ENCODE measurements at places on chromosomes 6 and 20.

GRCh38 chr6:141492521-141493284, 640.0 kb upstream of the GJE1 start:
- DNase-seq = no peak

DNA sequence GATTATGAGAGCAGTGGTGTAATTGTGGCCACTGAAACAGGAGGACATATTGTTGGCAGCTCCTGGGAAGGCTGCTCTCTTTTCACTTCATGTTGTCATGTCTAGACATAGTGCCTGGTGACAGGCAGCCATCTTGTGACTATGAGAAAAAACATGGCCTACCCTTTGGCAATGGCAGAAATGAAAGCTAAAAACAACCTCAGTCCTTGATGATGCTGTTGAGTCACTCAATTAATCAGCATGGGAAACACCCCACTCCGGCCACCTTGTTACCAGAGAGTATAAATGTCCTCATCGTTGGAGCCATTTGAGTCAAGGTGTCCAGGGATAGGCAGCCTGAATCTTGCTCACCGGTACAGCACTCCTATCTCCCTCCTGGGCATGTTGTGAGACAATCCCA, 31.2 kb upstream of the HMGA1 start:
- DNase-seq = no peak

DNA sequence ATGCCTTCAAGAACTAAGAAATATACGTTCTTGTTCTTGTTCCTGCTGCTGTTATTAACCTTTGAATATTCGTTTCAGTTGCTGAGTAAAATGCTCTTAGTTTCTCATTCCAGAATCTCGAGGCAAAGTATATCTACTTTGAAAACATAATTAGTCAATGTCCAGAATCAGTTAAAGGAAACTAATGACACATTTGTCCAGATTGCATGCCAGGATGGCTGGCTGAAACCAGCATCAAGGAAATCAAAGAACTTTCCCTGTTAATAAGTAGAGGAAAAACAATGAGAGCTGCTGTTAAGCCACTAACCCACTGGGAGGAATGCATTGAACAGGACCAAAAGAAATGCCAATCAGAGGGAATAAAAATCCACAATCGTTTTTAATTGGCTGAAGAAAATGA, 196.9 kb downstream of the ALDH8A1 start:
- DNase-seq = no peak

- peak; percentile 95 for DNase-seq
Measured at GRCh38 chr6:32970413-32971241, 2.2 kb downstream of the BRD2 start.

- DNase-seq = no peak
Measured at GRCh38 chr6:132132422-132132821, 181.2 kb upstream of the CCN2 start.

GRCh38 chr20:43477193-43477592, 19.5 kb downstream of the SRSF6 start:
- no peak for DNase-seq

GRCh38 chr6:44202972-44203750, 13.6 kb upstream of the MYMX start:
- DNase-seq = no peak

Data from WERI-Rb-1 (cell line).